CMK (cell line): ENCODE measurements at places on chromosomes 11 and 22.

GRCh38 chr11:75792997-75793800 is 21.8 kb upstream of the UVRAG start:
- DNase-seq = no peak

- no peak for DNase-seq
These were observed 33.2 kb upstream of the CCDC90B start for GRCh38 chr11:83319346-83319745.

GRCh38 chr11:75919525-75919924 is 104.5 kb downstream of the UVRAG start:
- no peak for DNase-seq

DNA sequence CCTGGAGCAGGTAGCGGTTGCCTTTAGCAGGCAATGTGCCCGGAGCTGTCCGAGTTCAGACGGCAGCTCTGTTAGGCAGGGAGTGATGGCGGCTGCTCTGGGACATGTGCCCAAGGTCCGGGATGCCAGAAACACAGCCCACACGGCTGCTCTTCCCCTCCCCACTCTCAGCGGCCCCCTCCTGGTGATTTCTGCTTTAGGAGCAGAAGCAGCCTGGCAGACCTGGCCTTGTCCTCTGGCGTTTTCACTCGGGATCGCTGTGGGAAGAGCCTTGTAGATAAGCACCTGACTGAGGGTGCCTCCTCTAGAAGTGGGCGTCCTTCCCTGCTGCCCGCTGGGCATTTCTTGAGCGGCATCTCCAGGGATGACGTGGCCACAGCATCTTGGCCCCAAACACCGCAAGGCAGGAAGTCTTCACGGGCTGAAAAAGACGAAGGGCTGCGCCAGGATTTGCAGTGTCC is 392.2 kb downstream of the TBC1D22A start:
- no peak for DNase-seq

DNA sequence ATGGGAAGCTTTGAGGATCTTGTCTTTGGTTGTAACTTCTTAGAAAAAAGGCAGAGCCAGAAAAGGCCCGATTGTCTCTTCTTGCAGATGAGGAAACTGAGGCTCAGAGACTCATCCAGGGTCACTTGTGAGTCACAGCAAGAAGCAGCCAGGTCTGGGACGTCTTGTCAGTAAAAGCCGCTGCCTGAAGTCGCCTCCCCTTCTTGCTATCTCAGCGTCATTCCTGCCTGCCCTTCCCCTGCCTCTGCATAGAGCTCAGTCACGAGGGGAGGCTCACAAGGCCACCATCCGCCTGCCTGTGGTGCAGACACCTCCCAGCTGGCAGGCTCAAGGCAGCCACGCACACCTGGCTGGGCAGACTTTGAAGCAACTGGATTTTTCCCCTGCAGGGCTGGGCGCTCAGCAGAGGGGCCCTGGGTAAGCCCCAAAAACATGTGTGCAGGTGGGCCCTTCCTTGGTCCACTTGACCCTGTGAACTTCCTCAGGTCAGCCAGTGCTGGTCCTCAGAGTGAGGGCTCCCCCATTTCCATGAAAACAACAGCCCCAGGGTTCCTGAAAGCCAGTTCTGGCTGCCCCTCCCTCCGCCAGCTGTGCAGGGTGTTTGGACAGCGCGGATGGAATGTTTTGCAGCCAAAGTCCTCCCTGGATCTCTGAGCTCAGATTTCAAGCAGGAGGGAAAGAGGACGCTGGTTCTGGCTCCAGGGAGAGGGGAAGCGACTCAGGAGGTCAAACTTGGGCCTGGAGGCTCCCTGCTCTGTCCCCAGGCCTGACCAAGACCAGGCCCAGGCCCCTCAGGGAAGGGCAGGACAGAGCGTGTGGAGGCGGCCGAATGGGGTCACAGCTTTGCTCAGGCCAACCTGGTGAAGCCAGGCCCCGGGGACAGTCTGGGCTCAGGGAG is 6.0 kb upstream of the RAB3IL1 start:
- DNase-seq = no peak

DNA sequence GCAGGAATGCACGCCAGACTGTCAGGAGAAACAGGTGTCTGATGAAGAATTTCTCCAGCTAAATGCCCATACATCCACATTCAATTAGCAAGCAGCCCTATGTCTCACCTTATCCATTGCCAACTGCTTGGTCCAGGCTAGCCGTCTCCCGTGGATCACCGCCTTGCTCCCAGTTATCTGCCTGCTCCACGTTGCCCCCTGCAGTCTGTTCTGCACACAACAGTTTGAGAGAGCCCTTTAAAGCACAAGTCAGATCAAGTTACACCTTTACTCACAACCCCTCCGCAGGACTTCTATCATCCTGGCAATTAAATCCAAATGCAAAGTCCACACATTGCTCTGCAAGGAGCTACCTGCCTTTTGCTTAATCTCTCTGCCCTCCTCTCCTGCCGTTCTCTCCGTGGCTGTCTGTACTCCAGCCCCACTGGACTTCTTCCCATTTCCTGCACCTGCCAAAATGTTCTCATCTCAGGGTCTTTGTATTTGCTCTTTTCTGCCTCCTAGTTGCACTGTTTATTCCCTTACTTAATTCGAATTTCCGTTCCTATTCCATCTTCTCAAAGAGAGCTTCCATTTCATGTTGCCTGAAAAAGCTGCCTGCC is 185.3 kb upstream of the LARGE1 start:
- DNase-seq = no peak

DNA sequence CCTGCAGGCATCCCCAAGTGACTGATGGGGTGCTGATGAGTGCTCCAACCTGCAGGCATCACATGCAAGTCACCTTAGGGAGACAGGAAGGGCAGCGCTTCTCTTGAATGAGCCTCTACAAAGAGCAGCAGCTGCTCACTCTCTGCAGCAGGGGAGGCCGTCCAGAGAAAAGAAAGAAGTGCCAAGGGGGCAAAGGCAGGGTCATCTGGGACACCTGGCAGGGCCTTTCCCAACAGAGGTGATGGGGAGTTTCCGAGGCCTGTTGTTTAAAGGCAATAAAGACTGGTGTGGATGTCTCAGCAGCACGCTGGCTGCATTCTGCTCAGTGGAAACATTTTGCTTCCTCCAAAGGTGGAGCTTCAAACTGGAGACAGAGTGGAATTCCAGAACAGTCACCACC is 113.7 kb downstream of the ETS1 start:
- DNase-seq = no peak

DNA sequence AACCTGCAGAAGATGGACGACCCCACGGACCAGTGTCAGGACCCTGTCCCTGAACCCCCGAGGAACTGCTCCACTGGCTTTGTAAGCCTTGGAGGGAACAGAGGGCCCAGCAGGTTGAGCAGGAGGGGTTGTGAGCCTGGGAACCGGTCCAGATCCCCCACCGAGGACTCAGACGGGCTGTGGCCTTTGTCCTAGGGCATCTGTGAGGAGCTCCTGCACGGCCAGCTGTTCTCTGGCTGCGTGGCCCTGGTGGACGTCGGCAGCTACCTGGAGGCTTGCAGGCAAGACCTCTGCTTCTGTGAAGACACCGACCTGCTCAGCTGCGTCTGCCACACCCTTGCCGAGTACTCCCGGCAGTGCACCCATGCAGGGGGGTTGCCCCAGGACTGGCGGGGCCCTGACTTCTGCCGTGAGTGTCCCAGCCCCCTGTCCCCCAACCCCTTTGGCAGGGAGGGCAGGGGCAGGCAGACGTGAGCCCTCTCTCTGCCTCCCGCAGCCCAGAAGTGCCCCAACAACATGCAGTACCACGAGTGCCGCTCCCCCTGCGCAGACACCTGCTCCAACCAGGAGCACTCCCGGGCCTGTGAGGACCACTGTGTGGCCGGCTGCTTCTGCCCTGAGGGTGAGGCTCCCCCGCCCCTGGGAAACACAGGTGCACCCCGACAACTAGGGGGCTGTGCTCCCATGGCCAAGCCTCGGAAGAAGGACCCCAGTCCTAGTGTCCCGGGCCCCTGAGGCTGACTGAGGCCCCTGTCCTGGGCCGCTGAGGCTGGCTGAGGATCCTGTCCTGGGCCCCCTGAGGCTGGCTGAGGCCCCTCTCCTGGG is 6.4 kb downstream of the MUC5AC start:
- no peak for DNase-seq

DNA sequence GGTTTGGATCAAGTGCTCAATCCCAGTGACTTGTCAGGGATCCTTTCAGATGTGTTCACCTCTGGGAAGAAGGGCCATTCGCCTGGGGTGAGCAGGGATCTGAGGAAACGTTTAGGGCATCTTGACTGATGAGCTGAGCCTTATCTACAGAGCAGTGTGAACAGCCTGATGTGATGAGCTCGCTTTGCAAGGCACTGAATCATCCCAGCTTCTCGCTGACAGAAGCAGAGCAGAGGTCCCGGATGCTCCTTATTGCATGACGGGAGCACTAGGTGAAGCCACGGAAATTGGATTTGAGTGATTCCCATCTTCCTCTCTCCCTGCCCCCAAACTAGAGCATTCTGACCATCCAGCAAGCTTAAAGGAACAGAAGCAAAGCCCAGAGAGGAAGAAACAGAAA is 46.5 kb downstream of the SEZ6L start:
- DNase-seq = no peak
